ENCODE measurements at places on chromosomes 13 and 19. TPM values are rescaled to one million over a fixed set of nuclear protein-coding genes. Genes with fewer than 3 reads are reported as not detected.

DNA sequence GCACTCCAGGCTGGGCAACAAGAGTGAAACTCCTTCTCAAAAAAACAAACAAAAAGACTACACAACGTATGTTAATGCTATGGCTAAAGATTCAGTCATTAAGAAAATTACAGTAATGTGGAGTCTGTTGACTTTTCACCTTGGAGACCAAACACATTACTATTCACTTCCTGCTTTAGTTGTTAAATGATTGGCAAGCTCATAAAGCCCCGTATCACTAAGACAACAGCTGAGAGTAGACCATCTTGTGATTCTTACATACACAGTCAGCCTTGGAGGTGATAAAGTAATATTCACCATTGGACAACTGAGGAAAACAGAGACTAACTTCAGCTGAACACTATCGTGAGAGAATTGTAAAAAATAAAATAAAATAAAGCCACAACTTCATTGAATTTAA, 86.5 kb downstream of the KCTD12 start:
- DNase-seq: peak; percentile 42

DNA sequence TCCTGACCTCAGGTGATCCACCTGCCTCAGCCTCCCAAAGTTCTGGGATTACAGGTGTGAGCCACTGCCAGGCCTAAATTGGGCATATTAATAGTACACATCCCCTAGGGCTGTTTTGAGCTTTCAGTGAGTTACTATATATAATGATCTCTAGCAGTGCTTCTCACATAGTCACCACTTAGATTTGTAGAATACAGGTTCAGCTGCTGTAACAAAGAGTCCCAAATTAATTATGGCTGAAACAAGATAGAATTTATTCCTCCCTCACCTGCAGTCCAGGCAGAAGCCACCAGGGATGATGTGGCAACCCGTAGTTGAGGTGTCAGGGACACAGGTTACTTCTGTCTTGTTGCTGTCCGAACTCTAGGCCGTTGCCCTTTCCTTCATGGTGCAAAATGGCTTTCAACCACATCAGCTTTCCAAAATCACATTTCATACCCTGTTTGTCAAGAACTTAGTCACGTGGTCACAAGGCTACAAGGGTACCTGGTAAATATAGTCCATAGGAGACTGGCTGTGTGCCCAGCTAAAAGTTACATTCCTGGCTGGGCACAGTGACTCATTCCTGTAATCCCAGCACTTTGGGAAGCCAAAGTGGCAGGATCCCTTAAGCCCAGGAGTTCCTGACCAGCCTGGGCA, 2.9 kb downstream of the PROSER3 start:
- no peak for DNase-seq

GRCh38 chr19:35085947-35086346, 29.7 kb upstream of the FXYD3 start:
- no peak for DNase-seq

DNA sequence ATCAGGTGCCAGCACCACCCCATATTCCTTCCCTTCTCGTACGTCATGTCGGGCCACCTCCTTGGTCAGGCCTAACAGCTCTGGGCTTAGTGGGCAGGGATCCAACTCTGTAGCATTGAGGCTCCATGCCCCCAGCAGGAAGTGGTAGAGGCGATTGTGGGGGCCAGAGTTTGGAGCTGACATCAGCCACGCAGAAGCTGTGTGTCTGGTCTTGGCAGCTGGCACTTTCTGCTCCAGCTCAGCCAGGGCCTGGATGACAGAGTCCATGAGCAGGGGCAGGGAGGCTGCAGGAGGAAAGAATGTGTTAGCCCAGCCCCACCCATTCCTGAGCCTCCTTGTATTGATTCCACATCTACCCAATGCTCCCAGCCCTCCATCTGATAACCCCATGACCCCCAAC, 3.0 kb downstream of the PGLYRP2 start:
- no peak for DNase-seq

GRCh38 chr19:46976845-46977320, 42.8 kb upstream of the NPAS1 start:
- peak; percentile 62 for DNase-seq

SCN1B gene
- 3.1 TPM for polyA plus RNA-seq

SYNE4 gene
- polyA plus RNA-seq: 21.1 TPM

ARRDC2 gene
- polyA plus RNA-seq: 3.9 TPM

NUMBL gene
- 32.1 TPM for polyA plus RNA-seq

All from hepatocyte (in vitro differentiated cells).